ENCODE measurements at places on chromosomes 16 and 17. TPM values are rescaled to one million over a fixed set of nuclear protein-coding genes. Genes with fewer than 3 reads are reported as not detected.

- H3K27ac ChIP-seq, result no peak overlapping the region
- no peak for DNase-seq
- no peaks in the 10 kb centered on the region for H3K27me3 ChIP-seq
- H3K36me3 ChIP-seq, result no peaks in the 10 kb centered on the region
- peaks cover 6% of the 10 kb centered on the region for H3K4me1 ChIP-seq
- H3K4me3 ChIP-seq, result no peak overlapping the region
These were observed 137.9 kb downstream of the FTO start for GRCh38 chr16:53841884-53842283.

DNA sequence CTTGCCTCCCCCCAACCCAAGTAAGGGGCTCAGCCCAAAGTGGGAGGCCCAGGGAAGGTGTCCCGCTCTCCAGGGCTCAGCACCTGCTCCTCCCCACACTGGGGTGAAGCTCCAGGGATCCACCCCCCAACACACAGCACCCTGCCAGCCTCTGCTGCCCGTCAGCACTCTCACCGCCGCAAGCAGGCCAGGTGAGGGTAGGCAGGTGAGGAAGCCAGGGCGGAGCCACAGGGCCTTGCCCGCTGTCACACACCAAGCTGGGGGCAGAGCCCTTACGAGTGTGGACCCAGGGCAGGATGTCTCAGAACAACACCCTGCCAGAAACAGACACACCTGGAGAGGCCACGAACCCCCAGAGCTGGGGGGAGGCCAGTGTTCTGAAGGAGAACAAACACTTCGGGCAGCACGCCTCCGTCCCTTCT, 19.5 kb downstream of the PLLP start:
- H3K36me3 ChIP-seq, result no peaks in the 10 kb centered on the region
- no peak for DNase-seq
- H3K4me1 ChIP-seq, result no peaks in the 10 kb centered on the region
- no peaks in the 10 kb centered on the region for H3K27me3 ChIP-seq

- no peak overlapping the region for H3K27ac ChIP-seq
- no peaks in the 10 kb centered on the region for H3K27me3 ChIP-seq
- no peaks in the 10 kb centered on the region for H3K36me3 ChIP-seq
- DNase-seq, result no peak
These were observed 130.4 kb downstream of the ABCC12 start for GRCh38 chr16:48025359-48025758.

GRCh38 chr16:503150-504071, 24.1 kb upstream of the CAPN15 start:
- H3K36me3 ChIP-seq, result no peaks in the 10 kb centered on the region
- no peak overlapping the region for H3K4me3 ChIP-seq
- no peak overlapping the region for H3K27ac ChIP-seq
- H3K4me1 ChIP-seq, result no peaks in the 10 kb centered on the region

GRCh38 chr16:85157372-85157771, 45.1 kb upstream of the CIBAR2 start:
- H3K27me3 ChIP-seq, result no peaks in the 10 kb centered on the region
- H3K4me3 ChIP-seq, result no peak overlapping the region
- no peak for DNase-seq
- no peaks in the 10 kb centered on the region for H3K36me3 ChIP-seq
- H3K27ac ChIP-seq, result no peak overlapping the region

DNA sequence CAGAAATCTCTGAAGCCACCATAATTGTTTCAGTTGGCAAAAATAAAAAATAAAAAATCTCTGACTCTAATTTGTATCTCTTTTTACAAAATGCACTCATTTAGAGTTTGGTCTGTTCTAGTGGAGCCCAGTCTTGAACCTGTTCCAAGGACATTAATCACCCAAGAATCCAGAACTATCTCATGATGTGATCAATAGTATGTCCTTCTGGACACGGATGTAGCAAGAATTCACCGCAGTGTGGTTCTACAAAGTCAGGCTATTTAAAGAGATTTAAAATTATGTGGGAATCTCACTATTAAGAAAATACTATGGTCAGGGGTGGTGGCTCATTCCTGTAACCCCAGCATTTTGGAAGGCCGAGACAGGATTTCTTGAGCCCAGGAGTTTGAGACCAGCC, 21.8 kb upstream of the ANKFN1 start:
- no peaks in the 10 kb centered on the region for H3K27me3 ChIP-seq
- no peak overlapping the region for H3K4me3 ChIP-seq
- H3K36me3 ChIP-seq, result no peaks in the 10 kb centered on the region
- no peak overlapping the region for H3K27ac ChIP-seq
- no peaks in the 10 kb centered on the region for H3K4me1 ChIP-seq
- DNase-seq, result no peak

GRCh38 chr16:89918453-89919347, at the start of gene MC1R:
Gene MC1R (plus strand): TSS chr16:89918862. CDS start chr16:89919259, 397 bp downstream.
- H3K4me1 ChIP-seq, result no peaks in the 10 kb centered on the region
- H3K4me3 ChIP-seq, result no peak within 1 kb of the TSS
- no peak within 1 kb of the TSS for H3K27ac ChIP-seq
- no peaks in the 10 kb centered on the region for H3K27me3 ChIP-seq

- DNase-seq, result peak; percentile 34
- no peaks in the 10 kb centered on the region for H3K36me3 ChIP-seq
- H3K4me1 ChIP-seq, result no peaks in the 10 kb centered on the region
- H3K4me3 ChIP-seq, result no peak overlapping the region
- H3K27me3 ChIP-seq, result no peaks in the 10 kb centered on the region
These were observed 128.4 kb downstream of the ANKRD11 start for GRCh38 chr16:89361751-89362539.

The TM4SF5 gene
- not detected for total RNA-seq

The HOXB9 gene
- total RNA-seq, result 0.39 TPM

The MRPL45 gene
- total RNA-seq, result 23.4 TPM

The GNAO1 gene
- 6.9 TPM for total RNA-seq

The OR1F1 gene
- not detected for total RNA-seq

The MRPL38 gene
- total RNA-seq, result 65.4 TPM

All from aorta (tissue), 5 donors.